Natural killer cell treated with Interleukin-12 subunit alpha and Interleukin-12 subunit beta and Interleukin-15 and Interleukin-18, amount 100 ng/mL, for 72 hours (primary cell): ENCODE measurements at places on chromosomes 7 and 10. TPM values are rescaled to one million over a fixed set of nuclear protein-coding genes. Genes with fewer than 3 reads are reported as not detected.

Gene SH2D4B
- 0.40 TPM for total RNA-seq

Gene CHPF2
- 54.6 TPM for total RNA-seq

Gene CNPY1
- total RNA-seq = not detected

Gene CYP3A5
- total RNA-seq = not detected

- H3K27me3 ChIP-seq = peaks cover 15% of the 10 kb centered on the region
- H3K4me3 ChIP-seq = no peak overlapping the region
- no peaks in the 10 kb centered on the region for H3K36me3 ChIP-seq
- H3K27ac ChIP-seq = no peak overlapping the region
- DNase-seq = no peak
- peaks cover 24% of the 10 kb centered on the region for H3K4me1 ChIP-seq
Measured at GRCh38 chr7:128424686-128425275, 15.0 kb upstream of the IMPDH1 start.

DNA sequence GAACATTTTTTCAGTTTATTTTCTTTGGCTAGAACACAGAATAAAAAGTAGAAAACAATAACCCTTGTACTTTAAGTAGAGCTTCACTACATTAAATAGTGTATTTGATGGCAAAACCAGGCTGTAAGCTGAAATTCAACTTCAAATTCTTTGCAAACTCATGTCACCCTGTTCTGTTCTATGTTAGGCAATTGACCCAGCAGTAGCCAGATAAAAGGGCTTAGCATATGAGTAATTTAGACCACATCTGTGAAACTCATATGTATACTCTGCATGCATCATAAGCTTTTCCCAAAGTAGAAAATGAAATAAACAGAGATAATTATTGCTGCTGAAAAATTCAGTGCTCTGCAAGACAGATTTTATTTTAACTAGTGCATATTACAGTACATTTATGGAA lies 150.2 kb downstream of the GNAI1 start:
- DNase-seq = no peak
- no peaks in the 10 kb centered on the region for H3K36me3 ChIP-seq
- H3K4me1 ChIP-seq = no peaks in the 10 kb centered on the region
- H3K27me3 ChIP-seq = no peaks in the 10 kb centered on the region
- no peak overlapping the region for H3K4me3 ChIP-seq
- H3K27ac ChIP-seq = no peak overlapping the region

DNA sequence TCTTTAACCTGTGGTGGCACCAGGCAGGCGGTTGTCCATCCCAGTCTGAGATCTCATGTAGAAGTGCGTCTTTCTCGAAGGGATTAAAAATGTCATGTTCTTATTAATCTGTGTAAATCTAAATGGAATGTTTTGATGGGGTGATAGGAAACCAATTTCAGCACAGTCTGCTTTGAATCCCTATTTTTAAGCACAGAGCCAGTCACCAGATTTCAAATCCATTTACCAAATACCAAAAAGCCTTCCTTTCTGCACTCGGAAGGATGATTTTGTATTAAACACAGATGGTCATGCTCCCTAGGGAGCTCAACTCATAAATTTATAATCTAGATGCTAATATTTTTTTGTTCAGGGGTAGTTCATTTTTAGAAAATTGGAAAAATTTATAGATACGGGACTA lies 160.6 kb upstream of the AOAH start:
- no peak overlapping the region for H3K27ac ChIP-seq
- H3K27me3 ChIP-seq = no peaks in the 10 kb centered on the region
- no peak overlapping the region for H3K4me3 ChIP-seq
- H3K4me1 ChIP-seq = peaks cover 19% of the 10 kb centered on the region

DNA sequence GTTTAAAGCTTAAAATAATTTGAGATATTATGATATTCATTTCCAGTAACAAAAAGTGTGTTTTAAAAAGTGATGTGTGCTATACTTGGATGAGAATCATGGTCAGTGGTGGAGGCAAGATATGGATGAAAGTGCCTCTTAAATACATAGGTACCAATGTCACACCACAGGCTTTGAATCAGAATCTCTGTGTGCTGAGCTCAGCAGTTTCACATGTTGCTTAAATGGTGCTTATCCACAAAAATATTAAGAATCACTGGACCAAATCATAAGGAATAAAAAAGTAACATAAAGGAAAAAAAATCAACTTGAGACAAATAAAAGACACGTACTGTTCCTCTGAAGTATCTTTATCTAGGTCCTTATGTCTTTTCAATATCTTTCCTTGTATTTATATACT lies 850.5 kb upstream of the POT1 start:
- no peak overlapping the region for H3K27ac ChIP-seq
- peaks cover 4% of the 10 kb centered on the region for H3K36me3 ChIP-seq
- H3K4me3 ChIP-seq = no peak overlapping the region
- no peaks in the 10 kb centered on the region for H3K4me1 ChIP-seq
- no peak for DNase-seq
- H3K27me3 ChIP-seq = no peaks in the 10 kb centered on the region
